ENCODE measurements at places on chromosomes 6 and 20.
A peak's percentile ranks its signal among the peaks of the same experiment; 100 is the strongest.

GRCh38 chr20:63272105-63273058, at the start of gene ARFGAP1:
Gene ARFGAP1 (plus strand): TSS chr20:63272813. CDS start chr20:63275581, 2,768 bp downstream.
- peak; percentile 93 for DNase-seq

DNA sequence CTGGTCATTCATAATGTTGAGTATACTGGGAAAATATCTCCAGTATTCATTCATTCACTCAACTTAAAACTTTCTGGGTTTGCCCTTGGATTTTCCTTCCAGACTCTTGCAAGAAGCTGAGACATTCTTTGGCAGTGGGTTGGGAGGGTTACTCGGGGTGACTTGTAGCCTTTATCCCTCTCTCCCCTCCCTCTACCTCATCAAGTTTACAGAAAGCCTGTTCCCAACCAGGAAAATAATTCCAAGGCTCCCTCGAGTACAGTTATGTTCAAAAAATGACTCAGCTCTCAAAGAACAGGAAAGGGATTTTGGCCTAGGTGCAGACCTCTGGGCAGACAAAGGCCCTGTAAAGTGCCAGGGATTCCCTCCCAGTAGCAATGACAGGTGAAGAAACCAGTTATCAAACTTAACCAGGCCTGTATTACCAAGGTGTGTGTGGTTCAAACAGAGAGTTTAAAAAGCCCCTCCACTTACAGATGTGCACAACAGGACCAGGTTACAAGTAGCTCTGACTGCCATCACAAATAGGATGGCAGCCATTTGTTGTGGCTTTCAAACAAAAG, 22.2 kb downstream of the FKBP1A start:
- no peak for DNase-seq

DNA sequence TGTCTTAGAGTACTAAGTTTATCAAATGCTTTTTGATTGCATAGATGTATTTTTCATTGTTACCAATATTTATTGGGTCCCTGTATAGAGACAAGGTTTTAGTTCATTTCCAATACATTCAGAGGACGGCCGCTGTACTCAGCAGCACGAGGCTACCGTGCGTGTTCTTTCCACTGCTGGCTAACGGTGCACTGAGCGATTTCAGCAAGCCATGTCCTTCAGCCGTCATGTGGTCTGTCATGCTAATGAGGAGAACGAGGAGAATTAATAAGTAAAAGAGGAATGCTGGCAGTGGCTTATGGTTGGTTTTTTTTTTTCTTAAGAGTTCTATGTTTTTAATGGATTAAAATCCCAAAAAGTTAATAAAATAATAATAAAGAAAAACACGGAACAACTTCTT, 253.6 kb downstream of the ARID1B start:
- no peak for DNase-seq

- no peak for DNase-seq
Observed at GRCh38 chr6:18920701-18921100, 533.6 kb downstream of the RNF144B start.

GRCh38 chr6:22670605-22671004, 101.2 kb downstream of the HDGFL1 start:
- DNase-seq, result no peak

DNA sequence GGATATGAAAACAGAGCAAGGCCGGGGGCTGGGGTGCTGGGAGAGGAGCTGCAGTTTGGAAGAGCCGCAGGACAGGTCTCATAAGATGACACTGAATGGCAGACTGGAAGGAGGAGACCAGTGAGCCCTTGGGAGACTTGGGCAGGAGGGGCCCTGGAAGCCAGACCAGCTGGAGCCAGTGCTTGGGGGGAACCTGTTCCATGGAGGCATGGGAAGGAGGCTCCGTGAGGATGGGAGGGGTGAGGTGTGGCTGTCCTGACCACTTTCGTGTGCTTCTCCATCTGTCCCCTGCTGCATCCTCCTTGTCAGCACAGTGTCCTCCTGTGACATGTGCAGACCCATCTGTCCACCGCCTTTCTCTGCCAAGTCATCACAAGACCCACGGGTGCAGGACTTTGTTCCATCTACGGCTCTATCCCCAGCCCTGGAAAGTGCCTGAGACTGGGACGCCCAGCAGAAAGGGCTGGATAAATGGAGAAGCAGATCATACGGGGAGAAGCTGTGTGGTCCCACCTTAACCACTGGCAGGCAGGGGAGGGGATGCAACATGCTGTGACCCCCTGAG, 84.8 kb upstream of the MPC1 start:
- DNase-seq, result no peak

DNA sequence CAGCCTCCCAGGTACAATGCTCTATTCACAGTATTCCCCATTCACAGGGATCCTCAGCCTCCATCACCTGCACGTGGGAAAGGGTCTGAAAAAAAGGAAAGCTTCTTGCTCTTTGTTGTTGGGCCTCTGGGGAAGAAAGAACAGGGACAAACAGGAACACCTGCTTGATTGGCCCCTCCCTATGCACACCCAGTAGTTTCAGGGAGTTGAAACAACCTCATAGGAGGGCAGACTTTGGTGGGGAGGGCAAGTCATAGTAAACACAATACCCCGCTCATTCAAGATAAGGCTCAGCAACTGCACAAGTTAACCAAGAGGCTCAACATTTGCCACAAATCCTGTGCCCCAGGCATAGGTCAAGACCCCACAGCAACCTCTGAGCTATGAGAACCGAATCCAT, 1.7 kb downstream of the GHRH start:
- DNase-seq, result no peak
